Stimulated activated CD4-positive, alpha-beta T cell treated with anti-CD3 and anti-CD28 coated beads, Interleukin-1b, Interleukin-23, amount 100 ng/mL, for 1 hour (primary cell): ENCODE measurements at places on chromosomes 3 and 15.

DNA sequence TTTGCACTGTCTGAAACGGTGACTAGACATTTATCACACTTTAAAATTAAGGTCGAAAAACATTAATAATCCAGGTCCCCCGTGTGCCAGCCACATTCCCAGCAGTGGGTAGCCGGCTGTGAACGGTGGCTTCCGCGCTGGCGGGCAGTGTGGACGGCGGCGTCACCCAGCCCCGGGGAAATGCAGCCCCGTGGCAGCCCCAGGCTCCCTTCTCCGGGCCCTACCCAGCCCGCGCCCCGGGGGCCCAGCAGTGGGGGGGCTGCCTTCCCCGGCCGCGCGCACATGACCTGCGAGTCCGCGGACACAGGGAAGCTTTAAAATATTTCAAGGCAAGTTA lies 25.3 kb downstream of the GABRA5 start:
- no peak for DNase-seq

GRCh38 chr3:127106456-127106855 lies 86.5 kb upstream of the PRR23E start:
- no peak for DNase-seq

- no peak for DNase-seq
These were observed 34.7 kb upstream of the TUBGCP5 start for GRCh38 chr15:23073890-23074646.

DNA sequence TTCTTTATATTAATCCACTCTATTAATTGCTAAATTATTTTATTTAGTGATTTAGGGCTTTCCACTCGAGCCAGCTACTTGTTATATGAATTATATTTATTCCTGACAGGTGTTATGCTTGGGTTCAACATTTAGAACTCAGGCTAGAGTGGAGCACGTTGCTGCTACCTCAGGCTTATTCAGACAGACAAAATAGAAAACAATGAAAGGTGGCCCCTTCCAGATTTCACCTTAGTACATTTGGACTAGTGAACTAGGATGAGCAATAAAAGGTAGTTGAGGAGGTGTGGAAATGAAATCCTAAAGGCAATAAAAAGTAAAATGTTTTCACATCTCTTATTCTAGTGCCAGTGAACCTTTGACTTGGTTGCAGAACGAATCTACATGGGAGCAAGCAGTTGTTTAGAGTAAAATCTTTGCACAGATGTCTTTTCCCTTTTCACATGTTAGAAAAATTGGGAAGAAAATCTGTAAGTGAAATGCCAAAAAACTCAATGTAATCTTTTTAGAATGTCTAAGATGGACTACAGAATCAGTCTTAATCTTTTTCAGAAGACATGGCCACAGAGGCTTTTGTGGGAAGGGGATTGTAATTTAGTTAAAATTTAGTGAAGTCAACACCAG lies 63.8 kb downstream of the AKAP13 start:
- DNase-seq = no peak

GRCh38 chr15:93088981-93089726 lies at the start of gene RGMA:
RGMA (minus strand) TSS chr15:93089211; CDS start chr15:93088932, 279 bp downstream.
- no peak for DNase-seq

DNA sequence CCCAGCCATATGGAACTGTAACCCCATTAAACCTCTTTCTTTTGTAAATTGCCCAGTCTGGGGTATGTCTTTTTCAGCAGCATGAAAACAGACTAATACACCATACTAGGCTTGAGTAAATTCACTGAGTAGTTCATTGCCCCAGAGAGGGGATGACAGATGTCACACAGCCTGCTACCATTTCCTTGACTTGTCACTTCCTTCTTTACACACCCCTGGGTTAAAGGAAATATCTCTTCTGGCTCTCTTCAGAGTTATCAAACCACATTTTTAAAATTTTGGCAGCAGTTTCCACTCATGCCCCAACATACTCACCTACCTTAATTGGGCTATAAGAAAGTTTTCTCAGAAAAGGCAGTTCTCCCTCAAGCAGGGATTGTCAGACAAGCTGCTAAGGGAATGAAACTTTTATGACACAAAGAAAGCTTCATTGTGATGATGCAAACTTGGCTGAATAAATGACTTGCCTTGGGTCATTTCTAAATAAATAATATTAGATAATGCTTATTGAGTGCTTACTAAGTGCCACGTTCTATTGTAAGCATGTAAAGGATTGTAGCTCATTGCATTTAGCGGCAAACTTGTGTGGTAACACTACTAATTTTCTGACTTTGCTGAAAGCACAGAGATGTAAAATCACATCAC lies 68.0 kb upstream of the RBMS3 start:
- no peak for DNase-seq
